ENCODE measurements at places on chromosomes 1 and 21.

DNA sequence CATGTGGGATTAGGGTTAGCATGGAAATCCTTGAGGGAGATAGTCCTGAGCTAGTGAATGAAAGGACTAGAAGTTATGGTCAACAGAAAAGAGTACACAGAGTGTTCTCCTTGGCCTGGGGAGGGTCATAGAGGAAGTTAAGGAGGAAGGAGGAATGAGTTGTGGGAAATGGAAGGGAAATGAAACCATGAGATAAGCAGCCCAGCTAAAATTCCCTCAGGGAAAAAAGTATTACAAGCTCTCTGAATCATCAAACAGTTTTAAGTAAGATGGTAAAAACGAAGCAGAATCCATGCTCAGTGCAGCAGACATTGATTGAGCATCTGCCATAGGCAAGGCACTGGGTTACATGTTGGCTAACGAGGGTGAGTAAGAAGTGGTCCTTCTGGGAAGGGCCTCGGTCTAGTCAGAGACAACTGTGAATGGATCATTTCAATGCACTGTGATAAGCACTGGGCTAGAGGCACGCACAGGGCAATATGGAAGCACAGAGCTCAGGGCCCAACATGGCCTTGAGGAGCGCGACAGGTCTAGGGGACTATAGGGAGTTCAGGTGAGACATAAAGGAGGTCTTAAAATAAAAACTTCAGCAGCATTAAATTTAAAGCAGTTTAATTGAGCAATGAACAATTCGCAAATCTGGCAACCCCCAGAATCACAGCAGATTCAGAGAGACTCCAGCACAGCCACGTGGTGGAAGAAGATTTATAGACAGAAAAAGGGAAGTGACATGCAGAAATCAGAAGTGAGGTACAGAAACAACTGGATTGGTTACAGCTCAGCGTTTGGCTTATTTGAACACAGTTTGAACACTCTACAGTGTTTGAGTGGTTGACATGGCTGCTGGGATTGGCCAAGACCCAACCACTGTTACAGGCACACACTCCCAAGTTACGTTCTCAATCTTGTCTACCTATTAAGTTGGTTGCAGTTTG, 219.5 kb downstream of the HLX start:
- DNase-seq, result no peak

- DNase-seq, result no peak
Measured at GRCh38 chr1:35229587-35230360, 36.8 kb upstream of the SFPQ start.

GRCh38 chr1:20124456-20125057, 5.2 kb upstream of the PLA2G2D start:
- peak; percentile 44 for DNase-seq

GRCh38 chr1:107668762-107669161, 296.2 kb downstream of the VAV3 start:
- no peak for DNase-seq

- no peak for DNase-seq
Measured at GRCh38 chr21:29208044-29208681, 77.7 kb downstream of the MAP3K7CL start.

DNA sequence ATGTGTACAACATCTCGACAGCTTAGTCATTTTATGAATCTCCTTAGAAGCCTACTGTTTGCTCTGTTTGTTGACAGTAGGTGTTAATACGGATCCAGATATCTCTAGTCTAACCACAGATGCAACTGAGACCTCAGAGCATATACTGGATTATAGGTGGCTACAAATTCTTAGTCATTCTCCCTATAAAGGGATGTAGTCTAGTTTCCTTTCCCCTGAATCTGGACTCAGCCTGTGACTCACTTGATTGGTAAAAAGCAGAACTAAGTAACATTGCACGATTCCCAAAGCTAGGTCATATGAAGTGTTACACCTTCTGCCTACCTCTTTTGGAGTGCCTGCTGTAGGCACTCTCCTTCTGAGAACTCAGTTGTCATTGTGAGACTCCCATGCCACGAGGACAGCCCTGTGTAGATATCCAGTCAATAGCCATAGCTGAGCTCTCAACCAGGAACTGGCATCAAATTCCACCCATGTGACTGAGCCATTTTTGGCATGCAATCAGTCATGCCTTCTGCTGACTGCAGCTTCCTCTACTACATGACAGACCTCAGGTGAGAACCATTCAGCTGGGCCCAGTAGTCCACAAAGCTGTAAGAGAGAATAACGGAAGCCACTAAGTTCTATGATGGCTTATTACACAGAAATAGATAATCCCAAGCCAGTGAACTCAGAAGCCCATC, 135.9 kb upstream of the CHRM3 start:
- DNase-seq, result no peak

- DNase-seq, result peak; percentile 83
Measured at GRCh38 chr1:16189003-16189402, 23.4 kb downstream of the ARHGEF19 start.

DNA sequence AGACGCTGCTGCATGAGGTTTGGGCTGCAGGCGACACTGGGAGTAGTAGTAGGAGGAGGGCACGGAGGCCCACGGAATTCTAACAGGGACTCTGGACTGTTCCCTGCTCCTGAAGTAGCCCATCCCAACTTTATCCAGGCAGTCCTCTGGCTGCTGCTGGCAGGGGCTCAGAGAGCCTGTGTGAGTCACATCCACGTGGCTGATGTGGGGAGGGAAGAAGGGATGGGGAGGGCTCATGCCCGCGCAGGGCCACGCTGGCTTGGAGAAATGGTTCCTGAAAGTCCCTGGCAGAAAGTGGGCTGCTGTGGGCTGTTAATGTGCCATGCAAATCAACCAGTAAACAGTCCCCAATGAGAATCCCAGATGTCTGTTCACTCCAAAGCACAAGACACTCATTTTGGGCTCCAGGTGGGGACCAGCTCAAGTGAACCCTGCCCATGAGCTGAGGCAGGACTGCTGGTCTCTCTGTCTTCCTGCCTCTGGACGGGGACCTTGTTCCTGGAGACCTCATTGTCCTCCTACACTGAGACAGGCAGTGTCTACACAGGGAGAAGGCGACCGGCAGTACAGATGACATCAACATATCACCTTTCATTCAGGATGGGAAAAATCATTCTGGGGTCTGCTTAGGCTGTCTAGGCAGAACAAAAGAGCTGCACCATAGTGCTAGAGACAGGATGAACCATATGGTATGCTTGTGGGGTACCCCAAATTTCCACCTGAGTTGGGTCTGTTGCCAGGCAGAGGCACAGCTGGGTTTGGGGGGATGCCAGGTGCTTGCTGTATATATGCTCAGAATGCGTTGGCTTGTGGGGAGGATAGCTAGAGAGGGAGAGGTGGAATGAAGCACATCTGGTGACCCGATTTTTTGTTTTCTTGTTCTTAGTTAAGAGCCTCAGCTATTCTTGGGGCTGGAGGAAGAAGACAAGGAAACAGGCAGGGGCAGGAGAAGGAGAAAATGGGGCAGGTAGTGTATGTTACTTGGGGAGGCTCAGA, 57.9 kb upstream of the FMOD start:
- DNase-seq, result peak; percentile 75

- no peak for DNase-seq
Measured at GRCh38 chr1:155892796-155893195, 18.4 kb downstream of the RIT1 start.

GRCh38 chr21:36104317-36105300, 30.3 kb upstream of the CBR3 start:
- peak; percentile 34 for DNase-seq

DNA sequence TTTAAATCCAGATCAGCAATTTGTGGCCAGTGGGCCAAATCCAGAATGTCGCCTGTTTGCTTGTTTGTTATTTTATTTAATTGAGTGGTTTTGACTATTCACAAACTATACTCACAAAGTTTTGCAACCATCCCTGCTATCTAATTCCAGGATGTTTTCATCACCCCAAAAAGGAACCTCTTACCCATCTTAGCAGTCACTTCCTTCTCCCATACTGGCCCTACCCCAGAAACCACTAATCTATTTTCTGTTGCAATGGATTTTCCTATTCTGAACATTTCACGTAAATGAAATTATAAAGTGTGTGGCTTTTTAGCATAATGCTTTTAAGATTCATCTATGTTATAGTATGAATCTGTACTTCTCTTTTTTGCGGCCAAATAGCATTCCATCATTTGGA, 41.3 kb downstream of the WDTC1 start:
- no peak for DNase-seq

DNA sequence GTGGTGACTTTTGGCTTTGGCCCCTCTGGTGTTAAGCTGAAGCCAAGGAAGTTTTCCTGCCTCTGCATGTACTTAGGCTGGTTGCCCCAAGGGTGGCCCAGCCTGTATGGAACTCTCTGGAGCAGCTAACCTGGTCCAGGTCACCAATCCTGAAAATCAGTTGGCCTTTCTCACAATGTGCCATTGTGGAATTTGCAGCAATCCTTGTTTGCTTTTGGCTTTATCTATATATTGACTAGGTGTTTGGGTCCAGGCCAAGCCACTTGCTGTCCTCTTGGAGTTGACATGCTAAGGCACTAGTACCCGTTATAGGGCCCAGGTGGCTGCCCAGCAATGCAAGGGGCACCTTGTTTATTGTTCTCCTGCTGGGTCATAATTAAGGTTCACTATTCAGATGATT, 124.6 kb downstream of the CAMTA1 start:
- DNase-seq, result no peak

- DNase-seq, result no peak
Measured at GRCh38 chr21:22277341-22277740, 1279.1 kb downstream of the NCAM2 start.

DNA sequence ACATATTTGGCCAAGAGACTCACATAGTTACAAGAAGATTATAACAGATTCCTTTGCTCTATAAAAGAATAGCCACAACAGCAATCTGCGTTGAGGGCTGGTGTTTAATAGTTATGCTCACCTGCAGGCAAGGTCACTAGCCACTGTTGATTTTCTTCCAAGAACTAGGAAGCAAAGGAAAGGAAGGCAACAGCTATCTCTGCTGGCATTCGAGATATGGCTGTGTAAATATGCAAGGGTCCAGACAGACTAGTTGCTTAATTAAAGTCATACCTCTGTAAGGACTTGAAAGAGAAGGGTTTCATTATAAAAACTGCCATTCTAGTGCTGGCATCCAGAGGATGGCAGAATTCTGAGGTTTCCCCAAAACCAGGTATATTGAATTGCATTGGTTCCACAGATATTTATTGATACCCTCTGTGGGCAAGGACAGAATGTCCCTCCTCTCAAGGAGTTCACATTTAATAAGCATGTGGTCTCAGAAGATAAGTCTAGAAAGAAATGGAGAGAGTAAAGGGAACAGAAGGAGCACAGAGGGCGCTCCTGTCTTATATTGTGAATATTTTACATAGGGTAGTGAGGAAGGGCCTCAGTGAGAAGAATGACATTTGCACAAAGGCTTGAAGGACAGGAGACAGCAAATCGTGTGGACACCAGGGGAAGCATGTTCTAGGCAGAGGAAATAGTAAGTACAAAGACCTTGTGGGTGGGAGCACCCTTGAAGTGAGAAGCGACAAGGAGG, 23.6 kb upstream of the PLEKHA6 start:
- no peak for DNase-seq

DNA sequence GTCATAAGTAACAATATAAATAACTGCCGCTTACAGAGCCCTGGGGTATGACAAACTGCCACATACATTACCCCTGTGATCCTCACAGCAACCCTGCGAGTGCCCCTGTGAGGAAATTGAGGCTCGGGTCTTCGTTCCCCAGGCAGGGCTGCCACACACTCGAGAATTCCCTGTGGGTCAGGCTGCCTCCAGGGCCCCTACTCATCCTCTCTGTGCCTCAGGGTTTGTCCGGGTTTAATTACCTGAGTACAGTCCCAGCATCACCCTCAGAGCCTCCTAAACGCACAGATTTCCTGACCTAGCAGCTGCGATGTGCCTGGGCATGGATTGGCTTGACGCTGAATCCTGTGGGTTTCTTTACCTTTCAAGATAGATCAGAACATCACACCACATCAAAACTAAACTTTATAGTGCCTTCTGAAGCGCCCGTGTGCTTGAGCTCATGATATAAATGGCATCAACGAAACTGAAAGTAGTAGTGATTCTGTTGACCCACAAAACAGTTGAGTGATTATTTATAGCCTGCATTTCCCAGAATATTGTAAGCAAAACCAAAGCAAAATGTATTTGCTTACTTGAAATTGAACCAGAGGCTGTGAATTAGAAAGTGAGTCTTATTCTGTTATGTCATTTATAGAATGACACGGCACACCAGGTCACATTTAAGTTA, 14.0 kb downstream of the SLC37A1 start:
- no peak for DNase-seq

DNA sequence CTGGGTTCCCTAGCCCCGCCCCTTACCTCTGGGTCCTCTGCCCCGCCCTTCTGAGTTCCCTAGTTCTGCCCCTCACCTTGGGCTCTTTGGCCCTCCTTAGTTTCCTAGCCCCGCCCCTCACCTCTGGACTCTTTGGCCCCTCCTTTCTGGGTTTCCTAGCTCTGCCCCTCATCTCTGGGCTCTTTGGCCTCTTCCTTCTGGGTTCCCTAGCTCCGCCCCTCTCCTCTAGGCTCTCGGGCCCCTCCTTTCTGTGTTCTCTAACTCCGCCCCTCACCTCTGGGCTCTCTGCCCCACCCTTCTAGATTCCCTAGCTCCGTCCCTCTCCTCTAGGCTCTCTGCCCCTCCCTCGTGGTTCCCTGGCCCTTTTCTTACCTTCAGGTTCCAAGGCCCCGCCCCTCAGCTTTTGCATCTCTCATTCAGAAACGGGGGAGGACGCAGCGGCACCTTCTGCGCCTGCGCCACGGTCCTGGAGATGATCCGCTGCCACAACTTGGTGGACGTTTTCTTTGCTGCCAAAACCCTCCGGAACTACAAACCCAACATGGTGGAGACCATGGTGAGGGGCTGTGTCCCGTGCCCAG, 88.5 kb downstream of the PTPRU start:
- peak; percentile 20 for DNase-seq

- no peak for DNase-seq
Measured at GRCh38 chr1:26483980-26484379, 11.7 kb downstream of the HMGN2 start.

- no peak for DNase-seq
Measured at GRCh38 chr1:178098262-178098661, 4.4 kb downstream of the RASAL2 start.

DNA sequence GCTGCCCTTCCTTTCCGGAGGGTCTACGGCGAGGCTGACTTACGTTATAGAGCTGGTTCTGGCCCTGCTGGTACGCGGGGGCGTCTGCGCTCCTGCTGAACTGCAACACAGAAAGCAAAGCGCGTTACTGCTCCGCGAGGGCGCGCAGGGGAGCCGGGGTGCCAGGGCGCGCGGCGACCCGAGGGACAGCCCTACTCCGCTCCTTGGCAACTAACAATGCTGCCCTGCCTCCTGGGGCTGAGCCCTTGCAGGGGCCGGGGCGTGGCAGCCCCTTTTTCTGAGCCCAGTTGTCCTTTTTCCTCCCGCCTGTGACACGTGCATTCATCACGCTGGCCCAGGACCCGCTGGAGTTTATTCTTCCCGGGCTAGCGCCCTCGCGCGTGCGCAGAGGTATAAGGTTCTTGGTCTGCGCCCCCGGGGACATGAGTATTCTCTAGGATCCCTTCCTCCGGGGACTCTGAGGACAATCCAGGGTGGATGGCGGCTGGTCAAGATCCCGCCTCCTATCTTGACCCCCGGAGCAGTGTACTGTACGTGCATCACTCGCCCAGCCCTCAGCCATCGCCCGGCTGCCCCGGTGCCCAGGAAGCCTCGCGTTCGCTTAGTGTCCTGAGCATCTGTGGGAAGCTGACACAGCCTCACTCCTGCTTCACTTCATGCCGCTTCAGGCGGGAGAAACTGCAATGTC, 78.9 kb downstream of the CD247 start:
- no peak for DNase-seq
